Memory B cell (primary cell): ENCODE measurements at places on chromosomes 7 and 10.

- no peak overlapping the region for H3K4me3 ChIP-seq
- H3K27me3 ChIP-seq: no peaks in the 10 kb centered on the region
- no peaks in the 10 kb centered on the region for H3K4me1 ChIP-seq
- DNase-seq: no peak
- H3K27ac ChIP-seq: no peak overlapping the region
- no peaks in the 10 kb centered on the region for H3K36me3 ChIP-seq
Measured at GRCh38 chr7:123996327-123996625, 36.6 kb downstream of the TMEM229A start.

GRCh38 chr7:90574146-90574819 is 21.8 kb upstream of the CDK14 start:
- peaks cover 9% of the 10 kb centered on the region for H3K4me1 ChIP-seq
- H3K36me3 ChIP-seq: no peaks in the 10 kb centered on the region
- no peak overlapping the region for H3K27ac ChIP-seq
- no peak for DNase-seq
- no peaks in the 10 kb centered on the region for H3K27me3 ChIP-seq

DNA sequence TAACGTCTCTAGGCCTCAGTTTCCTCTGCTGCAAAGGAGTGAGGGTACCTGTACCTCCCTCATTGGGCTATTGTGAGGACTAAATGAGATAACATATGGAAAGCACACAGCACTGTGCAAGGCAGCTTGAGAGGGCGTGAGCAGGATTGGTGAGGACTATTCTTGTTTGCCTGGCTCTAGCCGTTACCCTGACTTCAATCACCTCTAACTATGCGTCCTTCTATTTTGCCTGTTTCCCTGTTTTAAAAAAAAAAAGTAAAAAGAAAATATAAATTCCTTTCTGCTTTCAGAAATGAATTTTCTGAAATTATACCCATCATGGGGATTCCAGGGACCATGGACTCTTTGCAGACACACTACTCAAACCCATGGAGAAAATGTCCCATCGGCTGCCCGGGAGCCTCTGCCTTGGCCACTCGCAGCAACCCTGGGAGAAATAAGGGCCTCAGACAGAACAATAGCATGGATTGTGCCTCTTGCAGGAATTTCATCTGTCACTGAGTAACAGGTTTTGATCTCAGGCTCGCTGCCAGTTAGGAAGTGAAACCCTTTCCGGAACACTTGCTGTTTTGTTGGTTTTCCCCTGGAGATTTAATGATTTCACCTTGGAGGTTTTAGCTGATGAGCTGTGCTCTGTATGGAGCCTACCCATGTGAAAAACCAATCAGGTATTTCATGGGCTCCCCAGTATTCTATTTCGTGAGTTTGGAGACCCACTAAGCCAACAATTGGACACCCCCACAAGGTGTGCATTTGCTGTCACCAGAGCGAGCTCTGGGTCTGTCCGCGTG is 55.6 kb downstream of the STEAP1B start:
- H3K27ac ChIP-seq: peak overlapping the region; percentile 15
- H3K4me3 ChIP-seq: peak overlapping the region; percentile 52
- peaks cover 19% of the 10 kb centered on the region for H3K4me1 ChIP-seq
- no peaks in the 10 kb centered on the region for H3K36me3 ChIP-seq

DNA sequence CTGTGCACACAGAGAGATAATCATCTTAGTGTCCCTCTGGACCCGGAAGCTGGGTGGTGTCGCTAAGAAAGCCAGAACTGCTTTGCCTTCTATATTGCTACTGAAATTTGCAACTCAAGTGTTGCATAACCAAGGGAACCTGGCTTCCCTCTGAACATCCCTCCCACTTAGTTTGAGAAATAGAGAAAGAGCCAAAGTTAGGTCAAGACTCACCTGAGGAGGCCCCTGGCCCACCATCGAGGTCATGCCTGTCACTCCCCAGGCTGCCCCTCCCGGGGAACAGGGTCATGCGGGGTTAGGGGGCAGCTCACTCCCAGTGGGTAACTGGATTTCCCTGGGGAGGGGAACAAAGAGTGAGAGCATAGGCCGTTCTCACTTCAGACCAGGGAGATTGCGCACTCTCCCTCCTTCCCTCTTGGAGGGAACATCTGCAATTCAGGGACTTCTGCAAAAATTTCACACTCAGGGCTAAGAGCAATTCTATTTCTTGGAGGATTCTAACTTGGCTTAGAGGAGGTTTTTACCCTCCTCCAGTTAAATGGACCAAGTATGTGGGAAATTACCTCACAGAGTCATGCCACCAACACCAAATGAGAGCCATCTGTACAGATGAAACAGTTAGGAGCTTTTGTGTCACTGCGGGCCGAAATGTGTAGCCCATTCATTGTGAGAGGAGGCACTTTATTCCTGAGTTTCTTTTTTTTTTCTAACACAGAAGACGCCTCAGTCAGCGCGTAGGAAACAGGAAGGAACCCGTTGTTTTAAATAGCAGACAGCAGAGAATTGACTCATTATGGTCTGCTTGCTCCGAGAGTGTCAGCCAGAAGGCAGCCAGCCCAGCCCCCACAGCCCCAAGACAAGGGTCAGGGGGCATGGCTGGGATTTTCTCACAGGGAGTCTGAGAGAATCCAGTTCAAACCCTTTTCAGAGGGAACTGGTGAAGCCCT is 221.3 kb downstream of the ARHGAP12 start:
- H3K4me3 ChIP-seq: peak overlapping the region; percentile 74

GRCh38 chr10:84665883-84666463 is 337.6 kb downstream of the CCSER2 start:
- DNase-seq: no peak
- H3K36me3 ChIP-seq: no peaks in the 10 kb centered on the region
- H3K4me3 ChIP-seq: no peak overlapping the region
- H3K27ac ChIP-seq: no peak overlapping the region

- H3K27ac ChIP-seq: no peak overlapping the region
- H3K27me3 ChIP-seq: peaks cover 4% of the 10 kb centered on the region
- H3K36me3 ChIP-seq: no peaks in the 10 kb centered on the region
- no peak for DNase-seq
- H3K4me3 ChIP-seq: no peak overlapping the region
Measured at GRCh38 chr7:19834566-19834965, 61.1 kb upstream of the TMEM196 start.

DNA sequence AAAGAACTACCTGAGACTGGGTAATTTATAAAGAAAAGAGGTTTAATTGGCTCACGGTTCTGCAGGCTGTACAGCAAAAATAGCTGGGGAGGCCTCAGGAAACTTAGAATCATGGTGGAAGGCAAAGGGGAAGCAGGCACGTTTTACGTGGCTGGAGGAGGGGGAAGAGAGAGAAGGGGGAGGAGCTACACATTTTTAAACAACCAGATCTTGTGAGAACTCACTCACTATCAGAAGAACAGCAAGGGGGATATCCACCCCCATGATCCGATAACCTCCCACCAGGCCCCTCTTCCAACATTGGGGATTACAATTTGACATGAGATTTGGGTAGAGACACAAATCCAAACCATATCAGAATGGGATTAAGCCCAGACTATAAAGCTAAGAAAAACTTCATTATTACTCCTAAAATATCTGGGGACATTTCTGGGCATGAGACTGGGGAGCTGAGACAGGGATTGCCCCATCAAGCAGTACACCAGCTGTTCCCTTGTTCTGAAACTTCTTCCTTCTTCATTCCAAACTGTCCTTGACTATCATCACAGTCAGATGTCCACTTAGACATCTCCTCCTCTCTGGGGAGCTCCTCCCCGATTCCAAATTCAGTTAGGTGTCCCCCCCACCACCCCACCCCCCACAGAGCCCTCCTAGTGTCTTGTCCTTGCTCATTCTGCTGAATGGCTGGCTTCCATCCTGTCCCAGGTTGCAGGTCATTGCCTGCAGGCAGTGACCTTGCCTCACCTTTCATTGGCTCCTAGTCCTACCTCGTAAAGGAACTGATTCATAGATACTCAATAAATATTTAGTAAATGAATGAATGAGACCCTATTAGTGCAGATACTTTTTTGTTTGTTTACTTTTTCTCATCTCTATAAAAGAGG is 132.6 kb downstream of the EVX1 start:
- H3K4me3 ChIP-seq: no peak overlapping the region
- no peak for DNase-seq
- peaks cover 8% of the 10 kb centered on the region for H3K27me3 ChIP-seq
- no peak overlapping the region for H3K27ac ChIP-seq

DNA sequence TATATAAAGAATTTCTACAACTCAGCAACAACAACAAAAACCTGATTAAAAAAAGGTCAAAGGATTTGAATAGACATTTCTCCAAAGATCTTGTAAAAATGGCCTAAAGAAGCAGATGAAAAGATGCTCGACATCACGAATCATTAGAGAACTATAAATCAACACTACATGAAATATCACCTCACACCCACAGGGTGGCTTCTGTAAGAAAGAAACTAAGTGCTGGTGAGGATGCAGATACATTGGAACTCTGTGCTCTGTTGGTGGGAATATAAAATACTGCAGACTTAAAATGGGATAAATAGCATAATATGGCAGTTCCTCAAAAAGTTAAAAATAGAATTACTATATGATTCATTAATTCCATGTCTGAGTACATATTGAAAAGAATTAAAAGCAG is 38.3 kb upstream of the CDCA7L start:
- H3K4me1 ChIP-seq: no peaks in the 10 kb centered on the region
- no peaks in the 10 kb centered on the region for H3K36me3 ChIP-seq
- no peak overlapping the region for H3K4me3 ChIP-seq

DNA sequence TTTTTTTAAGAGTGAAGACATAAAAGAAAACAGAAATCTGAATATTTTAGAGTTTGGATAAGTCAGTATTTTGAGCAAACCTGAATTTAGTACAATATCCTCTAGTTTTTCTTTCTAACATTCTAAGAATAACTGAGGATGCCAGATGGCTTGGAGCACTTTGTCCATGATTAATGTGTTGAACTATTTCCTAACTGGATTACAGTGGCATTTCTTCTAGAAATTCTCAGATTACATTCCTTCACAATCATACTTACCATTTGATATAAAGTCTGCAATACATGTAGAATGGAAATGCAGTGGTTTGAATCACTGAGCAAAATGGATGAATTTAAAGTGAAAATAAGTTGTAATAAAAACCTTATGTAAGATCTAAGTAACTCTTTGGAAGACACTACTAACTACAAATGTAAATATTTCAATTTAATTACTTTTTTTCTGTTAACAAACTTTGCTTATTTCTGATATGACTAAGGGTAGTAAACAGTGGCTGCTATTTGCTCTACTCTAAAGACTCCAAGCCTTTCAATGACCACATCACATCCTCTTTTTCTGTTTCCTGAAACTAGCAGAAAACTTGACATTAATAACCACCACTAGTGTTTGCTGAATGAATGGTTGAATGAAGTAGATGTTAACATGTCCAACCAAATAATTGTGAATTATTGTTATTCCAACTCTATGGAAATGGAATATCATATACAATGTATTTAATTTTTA is 102.8 kb downstream of the PRKG1 start:
- no peaks in the 10 kb centered on the region for H3K4me1 ChIP-seq
- no peaks in the 10 kb centered on the region for H3K36me3 ChIP-seq
- H3K4me3 ChIP-seq: no peak overlapping the region
- H3K27me3 ChIP-seq: no peaks in the 10 kb centered on the region
- no peak for DNase-seq

- no peak overlapping the region for H3K4me3 ChIP-seq
- peaks cover 27% of the 10 kb centered on the region for H3K36me3 ChIP-seq
- no peak overlapping the region for H3K27ac ChIP-seq
- no peaks in the 10 kb centered on the region for H3K27me3 ChIP-seq
Measured at GRCh38 chr7:21476429-21476828, 48.5 kb downstream of the SP4 start.

- H3K27me3 ChIP-seq: no peaks in the 10 kb centered on the region
- no peak overlapping the region for H3K4me3 ChIP-seq
- DNase-seq: no peak
- H3K36me3 ChIP-seq: no peaks in the 10 kb centered on the region
- no peak overlapping the region for H3K27ac ChIP-seq
Measured at GRCh38 chr10:19932806-19933371, 116.7 kb downstream of the PLXDC2 start.

- no peak for DNase-seq
- no peaks in the 10 kb centered on the region for H3K4me1 ChIP-seq
- H3K27ac ChIP-seq: no peak overlapping the region
- H3K27me3 ChIP-seq: peaks cover 11% of the 10 kb centered on the region
- H3K36me3 ChIP-seq: no peaks in the 10 kb centered on the region
- H3K4me3 ChIP-seq: no peak overlapping the region
Measured at GRCh38 chr7:45680776-45681175, 106.6 kb downstream of the ADCY1 start.

DNA sequence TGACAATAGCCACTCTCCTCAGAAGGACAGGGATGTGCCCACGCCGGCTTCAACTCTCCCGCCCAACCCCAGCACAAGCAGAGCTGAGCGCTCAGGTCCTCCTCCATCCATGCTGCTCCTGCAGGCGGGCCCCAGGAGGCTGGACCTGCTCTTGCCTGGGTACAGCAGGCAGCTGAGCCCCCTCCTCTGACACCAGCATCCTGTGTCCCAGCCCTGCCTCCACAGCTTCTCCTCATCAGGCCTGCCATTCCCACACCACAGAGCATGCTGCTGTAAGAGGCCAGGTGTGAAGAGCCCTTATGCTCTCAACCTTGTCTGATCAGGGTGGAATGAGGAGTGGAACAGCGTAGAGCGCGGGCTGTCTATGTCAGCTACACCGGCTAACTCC is 302.2 kb downstream of the PTPRN2 start:
- H3K27ac ChIP-seq: no peak overlapping the region
- no peak overlapping the region for H3K4me3 ChIP-seq
- DNase-seq: no peak
- H3K27me3 ChIP-seq: peaks cover 1% of the 10 kb centered on the region
- no peaks in the 10 kb centered on the region for H3K36me3 ChIP-seq
- H3K4me1 ChIP-seq: no peaks in the 10 kb centered on the region

DNA sequence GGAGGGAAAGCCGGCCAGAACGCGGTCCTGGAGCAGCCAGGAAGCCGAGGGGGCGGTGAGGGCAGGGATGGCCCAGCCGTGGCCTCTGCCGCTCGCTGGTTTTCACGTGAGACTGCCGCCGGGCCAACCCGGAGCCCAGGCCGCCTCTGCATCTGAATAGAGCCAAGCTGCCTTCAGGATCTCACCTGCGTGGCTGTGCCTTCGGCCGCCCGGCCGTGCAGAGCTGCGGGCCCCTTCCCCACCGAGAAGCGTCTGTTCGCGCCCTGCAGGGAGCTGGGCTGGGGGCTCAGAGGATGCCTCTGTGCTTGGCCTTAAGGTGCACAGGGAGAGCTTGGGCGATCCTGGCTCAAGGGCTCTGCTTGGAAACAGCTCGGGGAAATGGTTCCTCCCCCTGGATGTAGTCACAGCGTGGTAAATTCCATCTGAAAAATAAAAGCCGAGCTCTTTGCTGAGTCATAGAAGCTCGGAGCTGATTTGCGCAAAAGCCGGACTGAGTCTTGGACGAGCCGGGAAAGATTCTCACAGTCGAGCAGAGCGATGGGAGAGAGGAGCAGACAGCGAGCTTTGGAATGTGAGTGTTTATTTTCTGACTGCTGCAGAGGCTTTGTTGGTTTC is at the start of gene JAKMIP3:
JAKMIP3 (plus strand) TSS at position 456 of the 615 bp plus-strand sequence. CDS start 38,863 bp downstream, outside the sequence.
- H3K27me3 ChIP-seq: peaks cover 4% of the 10 kb centered on the region
- H3K4me3 ChIP-seq: peak within 1 kb of the TSS; percentile 24
- H3K4me1 ChIP-seq: peaks cover 5% of the 10 kb centered on the region
- no peak for DNase-seq
- H3K27ac ChIP-seq: no peak within 1 kb of the TSS

- no peak overlapping the region for H3K27ac ChIP-seq
- no peak overlapping the region for H3K4me3 ChIP-seq
- H3K4me1 ChIP-seq: no peaks in the 10 kb centered on the region
- peaks cover 2% of the 10 kb centered on the region for H3K27me3 ChIP-seq
- no peaks in the 10 kb centered on the region for H3K36me3 ChIP-seq
Measured at GRCh38 chr7:12802070-12802469, 114.6 kb downstream of the ARL4A start.
